ENCODE measurements at places on chromosomes 3 and 15.

- no peak for DNase-seq
These were observed 193.8 kb upstream of the TLE3 start for GRCh38 chr15:70291305-70292075.

- DNase-seq: no peak
These were observed 43.4 kb upstream of the FAH start for GRCh38 chr15:80109388-80109787.

GRCh38 chr3:81549831-81550230 lies 211.6 kb downstream of the GBE1 start:
- DNase-seq: no peak

- no peak for DNase-seq
These were observed 300.3 kb downstream of the TAFA4 start for GRCh38 chr3:68631850-68632545.

DNA sequence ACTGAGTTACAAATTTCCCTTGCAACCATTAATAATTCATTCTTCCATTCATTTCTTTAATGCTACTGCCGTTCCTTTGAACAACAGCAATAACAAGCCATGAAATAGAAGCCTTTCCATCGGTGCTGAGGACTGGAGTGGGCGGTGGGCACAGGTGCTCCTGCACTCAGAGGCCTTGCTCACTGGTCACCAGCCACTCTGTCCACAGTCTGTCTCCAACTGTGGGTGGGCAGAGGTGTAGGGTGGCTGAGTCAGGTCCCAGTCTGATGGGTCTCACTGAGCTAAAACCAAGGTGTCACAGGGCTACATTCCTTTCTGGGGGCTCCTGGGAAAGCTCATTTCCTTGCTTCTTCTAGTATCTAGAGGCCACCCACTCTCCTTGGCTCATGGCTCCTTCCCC lies 6.3 kb upstream of the FAM3D start:
- no peak for DNase-seq

DNA sequence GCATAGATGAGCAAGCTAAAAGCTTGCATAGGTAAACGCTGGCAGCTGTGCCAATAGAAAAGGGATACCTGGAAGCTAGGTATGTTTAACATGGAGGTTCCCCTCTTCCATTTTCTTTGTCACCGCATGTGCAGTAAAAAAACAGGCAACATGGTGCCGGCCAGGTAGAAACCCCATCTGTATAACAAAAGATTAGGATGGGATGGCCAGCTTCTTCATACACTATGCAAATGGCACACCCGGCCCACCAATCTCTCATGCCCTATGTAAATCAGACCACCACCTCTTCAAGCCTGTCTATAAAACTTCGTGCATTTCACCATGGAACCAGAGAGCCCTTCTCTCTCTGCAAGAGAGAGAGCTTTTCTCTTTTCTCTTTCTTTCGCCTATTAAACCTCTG lies 224.3 kb upstream of the P2RY1 start:
- DNase-seq: no peak

- peak; percentile 22 for DNase-seq
These were observed 10.4 kb upstream of the RTP1 start for GRCh38 chr3:187186801-187187421.

DNA sequence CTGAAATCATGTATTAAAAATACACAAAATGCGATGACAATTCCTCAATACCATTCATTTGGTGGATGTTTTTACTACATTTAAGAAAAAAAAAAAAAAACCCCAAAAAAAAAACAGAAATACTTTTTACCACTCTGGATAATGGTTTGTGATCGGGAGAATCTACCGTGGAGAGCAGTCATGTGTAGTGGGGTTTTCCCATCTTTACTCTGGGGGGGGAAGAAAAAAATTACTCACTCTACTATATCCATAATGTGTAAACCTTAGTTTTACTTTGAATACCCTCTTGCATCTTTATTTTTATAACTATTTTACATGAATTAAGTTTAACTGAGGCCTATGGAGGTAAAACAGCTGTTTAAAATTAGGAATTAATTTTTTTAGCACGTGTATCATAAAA lies 83.3 kb downstream of the ANKRD28 start:
- DNase-seq: no peak

GRCh38 chr3:125357032-125357658 lies 18.0 kb downstream of the ZNF148 start:
- DNase-seq: peak; percentile 53
